ENCODE measurements at places on chromosomes 13 and 19.

DNA sequence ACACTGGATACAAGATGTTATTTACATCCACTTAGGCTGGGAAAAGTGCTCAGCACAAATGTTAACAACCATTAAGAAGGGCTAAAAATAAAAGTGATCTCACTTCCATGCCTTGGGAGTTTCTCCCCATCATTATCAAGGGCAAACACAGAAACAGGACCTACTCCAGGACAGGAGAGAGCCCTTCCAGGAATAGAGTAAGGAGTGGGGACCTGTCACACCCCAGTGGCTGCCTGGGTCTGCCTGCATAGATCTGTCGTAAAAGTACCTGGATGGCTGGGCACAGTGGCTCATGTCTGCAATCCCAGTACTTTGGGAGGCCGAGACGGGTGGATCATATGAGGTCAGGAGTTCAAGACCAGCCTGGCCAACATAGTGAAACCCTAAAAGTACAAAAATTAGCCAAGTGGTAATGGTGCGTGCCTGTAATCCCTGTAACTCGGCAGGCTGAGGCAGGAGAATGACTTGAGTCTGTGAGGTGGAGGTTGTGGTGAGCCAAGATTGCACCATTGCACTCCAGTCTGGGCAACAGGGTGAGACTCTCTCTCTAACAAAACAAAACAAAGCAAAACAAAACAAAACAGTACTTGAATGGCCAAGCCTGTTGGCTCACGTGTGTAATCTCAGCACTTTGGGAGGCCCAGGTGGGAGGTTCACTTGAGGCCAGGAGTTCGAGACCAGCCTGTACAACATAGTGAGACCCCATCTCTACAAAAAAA, 5.6 kb downstream of the ATP8A2 start:
- DNase-seq = no peak

- DNase-seq = no peak
Observed at GRCh38 chr19:7250951-7251350, 43.3 kb downstream of the INSR start.

GRCh38 chr19:51098365-51099046, 9.7 kb downstream of the CTU1 start:
- no peak for DNase-seq

DNA sequence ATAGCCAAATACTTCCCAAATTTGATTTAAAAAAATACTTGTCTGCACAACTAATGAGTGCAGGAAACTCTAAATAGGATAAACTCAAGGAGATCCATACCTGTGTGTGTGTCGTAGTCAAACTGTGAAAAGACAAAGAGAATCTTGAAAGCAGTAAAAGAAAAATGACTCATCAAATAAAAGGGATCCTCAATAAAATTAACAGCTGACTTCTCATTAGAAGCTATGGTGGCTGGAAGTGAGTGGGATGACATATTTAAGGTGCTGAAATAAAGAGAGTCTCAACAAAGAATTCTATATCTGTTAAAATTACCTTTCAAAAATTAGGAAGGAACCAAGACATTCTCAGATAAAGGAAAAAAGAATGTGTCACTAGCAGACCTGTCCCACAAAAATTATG, 13.7 kb downstream of the RNASEH2B start:
- no peak for DNase-seq

DNA sequence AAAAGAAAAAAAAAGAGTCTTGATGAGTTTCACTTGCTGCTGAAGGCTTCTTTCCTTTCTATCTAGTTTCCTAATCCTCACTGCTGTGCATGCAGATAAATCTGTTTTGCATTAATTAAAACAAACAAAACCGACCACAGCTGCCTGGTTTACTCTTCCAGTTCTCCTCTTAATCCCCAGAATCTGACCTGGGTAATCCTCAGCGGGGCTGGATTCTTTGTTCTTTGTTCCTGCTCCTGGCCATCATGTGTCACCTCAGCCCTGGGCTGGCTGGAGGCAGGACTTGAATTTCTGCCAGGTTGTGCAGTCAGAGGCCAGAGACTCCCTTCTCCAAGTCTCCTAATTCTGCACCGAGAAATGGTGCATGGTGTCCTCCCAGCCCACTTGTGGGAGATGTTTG, 52.2 kb upstream of the CYP4F8 start:
- no peak for DNase-seq

GRCh38 chr19:16040642-16041041, 35.7 kb upstream of the TPM4 start:
- DNase-seq = no peak

DNA sequence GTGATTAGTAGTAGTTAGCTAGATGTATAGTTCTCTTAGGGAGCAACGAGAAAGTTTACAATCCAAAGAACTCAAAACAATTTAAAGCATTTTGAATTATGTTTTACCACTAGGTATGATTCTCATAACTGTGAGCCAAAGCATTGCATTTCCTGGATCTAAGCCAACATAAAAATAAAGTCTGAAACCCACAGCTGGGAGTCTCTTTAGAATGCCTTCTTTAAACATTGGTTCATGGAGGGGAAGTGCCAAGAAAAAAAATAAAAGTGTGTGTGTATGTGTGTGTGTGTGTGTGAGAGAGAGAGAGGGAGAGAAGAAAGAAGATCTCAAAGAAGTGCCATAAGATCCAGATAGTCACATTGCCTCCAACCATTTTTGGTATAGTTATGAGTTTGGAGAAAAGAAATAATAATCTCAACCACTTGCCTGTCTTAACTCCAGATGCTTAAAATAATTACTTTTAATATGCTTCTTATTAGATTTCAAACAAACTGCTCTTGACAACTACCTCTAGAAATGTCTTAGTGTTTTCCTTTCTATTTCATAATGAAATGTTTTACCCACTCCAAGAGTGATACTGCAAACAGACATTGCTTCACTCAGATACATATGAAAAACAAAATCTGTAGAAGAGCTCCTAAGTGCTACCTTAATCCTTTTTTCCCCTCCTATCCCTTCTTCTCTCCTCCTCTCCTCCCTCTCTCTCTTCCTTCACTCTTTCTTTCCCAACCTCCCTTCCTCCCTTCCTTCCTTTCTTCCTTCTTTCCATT, 554.1 kb downstream of the KCTD12 start:
- no peak for DNase-seq

GRCh38 chr19:48350856-48351255, 12.9 kb downstream of the TMEM143 start:
- DNase-seq = no peak

DNA sequence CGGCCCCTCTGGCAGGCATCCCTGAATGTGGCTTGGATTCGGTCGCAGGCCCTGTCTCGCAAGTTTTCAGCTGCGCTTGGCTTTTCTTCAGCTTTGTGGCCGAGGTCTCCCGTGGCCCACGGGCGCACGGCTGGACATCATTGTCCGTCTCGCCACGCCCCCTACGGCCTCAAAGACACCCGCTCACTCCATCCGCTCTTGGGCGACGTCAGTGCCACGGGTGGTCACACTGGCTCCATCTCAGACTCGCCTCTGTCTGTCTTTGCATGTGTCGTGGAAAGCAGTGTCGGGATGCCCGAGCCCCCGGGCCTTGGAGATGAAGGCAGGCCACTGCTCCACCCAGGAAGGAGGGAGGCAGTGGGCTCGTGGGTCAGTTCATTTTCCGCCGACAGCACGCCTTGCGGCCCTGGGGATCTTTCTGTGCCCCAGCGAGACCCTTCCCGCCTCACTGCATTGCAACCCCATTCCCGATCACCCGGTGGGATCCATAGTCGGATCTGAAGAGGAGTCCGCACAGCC, 51.0 kb downstream of the ZNF146 start:
- no peak for DNase-seq

- no peak for DNase-seq
Observed at GRCh38 chr13:106318941-106319411, 216.5 kb downstream of the EFNB2 start.

GRCh38 chr19:2992958-2993357, 15.6 kb downstream of the TLE6 start:
- DNase-seq = no peak

DNA sequence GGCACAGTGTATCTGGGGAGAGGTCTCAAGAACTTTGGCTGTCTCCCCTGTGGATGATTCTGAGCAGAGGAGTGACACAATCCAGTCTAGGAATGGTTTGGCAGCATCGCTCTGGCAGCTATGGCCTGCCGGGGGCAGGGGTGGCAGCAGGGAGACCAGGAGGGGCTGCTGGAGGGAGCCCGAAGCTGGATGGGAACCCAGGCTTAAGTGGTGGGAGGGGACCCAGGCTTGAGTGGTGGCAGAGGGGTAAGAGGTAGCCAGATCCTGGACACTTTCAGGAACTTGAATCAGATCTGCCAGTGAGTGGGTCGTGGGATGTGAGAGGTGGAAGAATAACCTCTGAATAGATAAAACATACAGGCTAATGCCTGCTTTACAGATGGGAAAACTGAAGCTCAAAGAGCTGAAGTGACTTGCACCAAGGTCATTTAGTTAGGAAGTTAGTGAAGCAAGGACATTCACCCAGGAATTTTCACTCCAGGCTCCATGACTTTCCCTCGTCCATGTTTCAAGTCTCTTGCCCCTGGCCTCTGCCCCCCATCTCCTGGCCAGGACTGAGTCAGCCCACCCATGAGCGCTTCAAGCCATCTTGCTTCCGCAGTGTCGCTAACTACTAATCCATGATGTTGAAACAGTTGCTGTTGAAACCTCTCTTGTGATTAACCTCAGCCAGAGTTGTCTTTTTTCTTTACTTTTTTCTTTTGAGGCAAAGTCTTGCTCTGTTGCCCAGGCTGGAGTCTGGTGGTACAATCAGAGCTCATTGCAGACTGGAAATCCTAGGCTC, 29.9 kb upstream of the C1QTNF9 start:
- DNase-seq = no peak

DNA sequence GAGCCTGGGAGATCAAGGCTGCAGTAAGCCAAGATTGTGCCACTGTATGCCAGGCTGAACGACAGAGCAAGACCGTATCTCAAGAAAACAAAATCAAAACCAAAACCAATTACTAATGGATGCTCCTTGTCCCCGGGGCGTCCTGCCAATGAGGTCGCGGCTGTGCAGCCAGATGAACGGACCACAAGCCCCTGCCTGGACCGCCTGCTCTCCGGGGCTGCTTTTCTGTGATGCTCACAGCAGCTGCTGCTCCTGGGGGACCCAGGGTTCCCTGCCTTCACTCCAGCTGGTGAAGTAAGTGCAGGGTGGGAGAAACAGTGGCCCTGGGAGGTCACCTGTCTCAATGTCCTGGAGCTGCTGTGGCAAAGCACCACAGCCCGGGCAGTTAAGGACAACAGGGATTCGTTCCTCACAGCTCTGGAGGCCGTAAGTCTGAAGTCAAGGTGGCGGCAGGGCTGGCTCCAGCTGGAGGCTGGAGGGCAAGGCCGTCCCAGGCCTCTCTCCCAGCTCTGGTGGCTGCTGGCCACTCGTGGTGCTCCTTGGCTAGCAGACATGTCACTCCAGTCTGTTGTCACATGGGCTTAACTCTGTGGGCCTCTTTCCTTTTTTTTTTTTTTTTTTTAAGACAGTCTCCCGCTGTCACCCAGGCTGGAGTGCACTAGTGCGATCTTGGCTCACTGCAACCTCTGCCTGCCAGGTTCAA, 10.1 kb downstream of the COPE start:
- no peak for DNase-seq

- DNase-seq = no peak
Observed at GRCh38 chr13:79405501-79405830, 589 bp downstream of the RBM26 start.

DNA sequence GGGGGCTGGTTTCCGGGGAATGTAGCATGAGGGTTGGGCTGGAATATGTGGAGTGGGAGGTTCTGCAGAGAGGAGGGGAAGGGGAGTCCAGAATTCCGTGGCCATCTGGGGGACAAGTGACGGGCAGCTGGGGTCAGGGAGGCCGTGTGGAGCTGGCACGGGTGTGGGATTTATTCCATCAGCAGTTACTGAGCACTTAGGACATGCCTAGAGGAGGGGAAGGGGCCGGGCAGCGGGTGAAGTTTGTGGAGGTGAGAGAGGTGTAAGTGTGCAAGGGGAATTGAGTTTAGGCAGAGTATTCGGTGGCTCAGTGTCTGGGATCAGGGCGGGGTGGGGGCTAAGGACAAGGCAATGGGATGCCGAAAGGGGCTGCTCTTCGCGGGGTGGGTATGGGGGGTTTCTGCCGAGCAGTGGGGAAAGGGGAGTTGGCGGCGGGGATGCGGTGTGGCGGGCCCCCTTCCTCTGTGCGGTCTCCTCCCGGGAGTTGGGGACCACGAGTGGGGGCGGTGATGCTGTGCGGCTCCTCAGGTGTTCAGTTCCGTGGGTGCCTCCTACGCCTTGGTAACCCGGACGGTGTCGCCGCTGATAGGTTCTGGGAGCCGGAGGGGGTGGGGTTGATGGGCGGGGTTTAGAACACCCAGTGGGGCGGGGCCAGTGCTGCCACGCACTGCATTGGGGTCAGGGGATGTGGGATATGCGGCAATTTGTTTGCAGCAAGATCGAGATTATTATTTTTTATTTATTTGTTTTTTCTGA, 5.4 kb downstream of the CCDC61 start:
- DNase-seq = no peak

GRCh38 chr19:55836340-55836739, at the start of gene NLRP4:
NLRP4 (plus strand) TSS chr19:55836540; CDS start chr19:55852081, 15,541 bp downstream.
- no peak for DNase-seq

- DNase-seq = no peak
Observed at GRCh38 chr13:27619728-27620376, 477 bp downstream of the LNX2 start.

- DNase-seq = no peak
Observed at GRCh38 chr19:3033595-3034405, 4.7 kb upstream of the TLE2 start.

DNA sequence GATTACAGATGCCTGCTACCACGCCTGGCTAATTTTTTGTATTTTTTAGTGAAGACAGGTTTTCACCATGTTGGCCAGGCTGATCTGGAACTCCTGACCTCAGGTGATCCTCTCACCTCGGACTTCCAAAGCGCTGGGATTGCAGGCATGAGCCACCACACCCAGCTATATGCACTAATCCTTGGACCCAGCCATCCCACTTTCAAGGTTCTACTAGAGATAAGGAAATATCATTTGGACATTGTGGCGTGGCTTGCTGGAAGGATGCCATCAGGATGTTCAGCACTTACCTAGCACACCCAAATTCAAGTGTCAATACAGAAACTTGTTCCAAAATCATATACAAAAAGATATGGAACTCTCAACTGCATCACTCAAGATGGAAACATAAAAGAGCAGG, 136.4 kb downstream of the ABCC4 start:
- DNase-seq = no peak

- DNase-seq = no peak
Observed at GRCh38 chr19:6421075-6422014, 3.3 kb downstream of the KHSRP start.

- no peak for DNase-seq
Observed at GRCh38 chr19:29735829-29736228, 20.8 kb upstream of the C19orf12 start.
